ENCODE measurements at places on chromosomes 12 and 14. TPM values are rescaled to one million over a fixed set of nuclear protein-coding genes. Genes with fewer than 3 reads are reported as not detected.

The RNASE1 gene
- 47.4 TPM for total RNA-seq

The CDKL1 gene
- 2.4 TPM for total RNA-seq

The OAS1 gene
- 18.8 TPM for total RNA-seq

The OTOGL gene
- not detected for total RNA-seq

The LMNTD1 gene
- total RNA-seq: not detected

The SLC17A8 gene
- not detected for total RNA-seq

The RAPGEF3 gene
- 5.7 TPM for total RNA-seq

The GALNT16 gene
- total RNA-seq: 16.3 TPM

The PLEKHD1 gene
- 0.65 TPM for total RNA-seq

The KRT85 gene
- total RNA-seq: not detected

The CATSPERB gene
- total RNA-seq: not detected

The KERA gene
- not detected for total RNA-seq

DNA sequence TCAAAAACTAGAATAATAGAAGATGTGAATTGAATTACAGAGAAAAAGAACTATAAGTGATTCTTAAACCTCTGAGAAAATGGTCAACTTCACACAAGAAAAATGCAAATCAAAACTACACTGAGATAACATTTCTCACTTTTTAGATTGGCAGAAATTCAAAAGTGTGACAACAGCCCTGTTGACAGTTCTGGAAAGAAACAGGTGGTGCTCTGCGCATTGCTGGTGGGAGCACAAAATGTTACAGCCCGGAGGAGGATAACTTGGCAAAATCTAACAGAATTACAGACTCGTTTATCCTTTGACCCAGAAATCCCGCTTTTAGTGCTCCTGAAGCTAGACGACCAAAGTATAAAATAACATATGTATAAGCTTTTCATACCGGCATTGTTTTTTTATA is 222.5 kb upstream of the CNTN1 start:
- H3K27me3 ChIP-seq: no peaks in the 10 kb centered on the region
- DNase-seq: no peak

GRCh38 chr12:41724216-41724615 is 420.5 kb downstream of the GXYLT1 start:
- H3K36me3 ChIP-seq: no peaks in the 10 kb centered on the region
- no peak overlapping the region for H3K4me3 ChIP-seq
- H3K4me1 ChIP-seq: no peaks in the 10 kb centered on the region

GRCh38 chr12:45914090-45914489 is 76.3 kb downstream of the SCAF11 start:
- no peaks in the 10 kb centered on the region for H3K27me3 ChIP-seq
- H3K36me3 ChIP-seq: no peaks in the 10 kb centered on the region
- H3K4me3 ChIP-seq: no peak overlapping the region

GRCh38 chr14:51516706-51517395 is 134.9 kb upstream of the FRMD6 start:
- no peak overlapping the region for H3K27ac ChIP-seq
- no peaks in the 10 kb centered on the region for H3K27me3 ChIP-seq
- H3K4me1 ChIP-seq: peaks cover 10% of the 10 kb centered on the region
- no peak overlapping the region for H3K4me3 ChIP-seq
- no peak for DNase-seq
- no peaks in the 10 kb centered on the region for H3K36me3 ChIP-seq

DNA sequence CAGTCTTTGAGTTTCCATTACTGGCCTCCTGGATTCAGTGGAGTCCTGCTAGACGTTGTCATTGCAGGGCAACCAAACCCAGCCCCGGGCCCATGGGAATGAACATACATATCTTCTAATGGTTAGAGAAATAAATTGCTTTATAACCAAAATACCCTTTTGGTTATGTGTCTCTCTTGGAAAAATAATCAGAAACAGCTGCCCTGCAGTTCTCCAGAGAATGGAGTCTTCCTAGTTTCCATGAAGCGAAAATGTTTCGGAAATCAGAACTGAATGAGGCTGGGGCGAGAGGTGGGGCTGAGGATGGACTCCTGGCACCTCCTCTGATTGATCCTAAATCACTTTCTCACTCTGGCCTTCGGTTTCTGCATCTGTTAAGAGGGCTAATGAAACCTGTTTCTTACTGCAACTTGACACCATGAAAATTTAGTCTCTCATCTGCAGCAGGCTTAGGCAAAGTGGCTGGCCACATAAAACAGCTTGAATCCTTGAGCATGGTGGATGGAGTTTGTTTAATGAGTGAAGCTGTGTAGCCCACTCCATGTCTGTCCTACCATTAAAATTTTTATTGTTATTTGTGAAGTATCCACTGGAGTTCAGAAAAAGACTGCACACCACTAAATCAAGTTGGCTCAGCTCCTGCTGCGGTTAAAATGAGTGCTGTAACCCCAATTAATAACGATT is 198.9 kb downstream of the CACNA1C start:
- H3K36me3 ChIP-seq: no peaks in the 10 kb centered on the region
- DNase-seq: no peak
- H3K4me1 ChIP-seq: no peaks in the 10 kb centered on the region
- peaks cover 82% of the 10 kb centered on the region for H3K27me3 ChIP-seq
- H3K4me3 ChIP-seq: no peak overlapping the region
- H3K27ac ChIP-seq: no peak overlapping the region

GRCh38 chr12:43336962-43337555 is 214.9 kb downstream of the ADAMTS20 start:
- H3K27ac ChIP-seq: no peak overlapping the region
- no peak overlapping the region for H3K4me3 ChIP-seq
- H3K36me3 ChIP-seq: no peaks in the 10 kb centered on the region
- DNase-seq: no peak

GRCh38 chr12:12486661-12487240 is 75.9 kb downstream of the DUSP16 start:
- no peaks in the 10 kb centered on the region for H3K36me3 ChIP-seq
- H3K4me1 ChIP-seq: no peaks in the 10 kb centered on the region
- no peaks in the 10 kb centered on the region for H3K27me3 ChIP-seq
- no peak overlapping the region for H3K27ac ChIP-seq
- DNase-seq: no peak
- no peak overlapping the region for H3K4me3 ChIP-seq

GRCh38 chr12:88433997-88434703 is 146.1 kb downstream of the KITLG start:
- no peak overlapping the region for H3K4me3 ChIP-seq
- H3K36me3 ChIP-seq: no peaks in the 10 kb centered on the region
- no peak for DNase-seq
- H3K27me3 ChIP-seq: no peaks in the 10 kb centered on the region

GRCh38 chr14:96247031-96247430 is 9.0 kb upstream of the BDKRB1 start:
- no peaks in the 10 kb centered on the region for H3K36me3 ChIP-seq
- no peak overlapping the region for H3K4me3 ChIP-seq
- peaks cover 13% of the 10 kb centered on the region for H3K4me1 ChIP-seq
- no peak overlapping the region for H3K27ac ChIP-seq
- no peak for DNase-seq

DNA sequence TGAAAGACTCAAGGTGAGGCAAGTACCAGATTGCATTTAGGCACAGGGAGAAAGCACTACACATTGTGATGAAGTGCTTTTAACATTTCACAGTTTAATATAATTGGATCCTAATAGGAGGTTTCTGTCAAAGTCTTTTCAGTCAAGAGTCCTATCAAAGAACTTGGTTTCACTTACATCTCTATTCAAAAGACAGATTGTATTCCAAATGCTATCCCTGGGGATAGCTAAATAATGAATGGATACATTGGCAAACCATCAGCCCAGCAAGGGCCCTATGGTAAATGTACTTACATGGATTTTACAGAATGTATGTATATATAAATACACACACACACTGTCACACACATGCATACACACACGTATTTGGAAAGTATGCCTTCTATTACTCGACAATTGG is 655.5 kb upstream of the FLRT2 start:
- H3K27ac ChIP-seq: no peak overlapping the region
- no peaks in the 10 kb centered on the region for H3K4me1 ChIP-seq
- DNase-seq: no peak
- H3K36me3 ChIP-seq: no peaks in the 10 kb centered on the region
- no peak overlapping the region for H3K4me3 ChIP-seq

DNA sequence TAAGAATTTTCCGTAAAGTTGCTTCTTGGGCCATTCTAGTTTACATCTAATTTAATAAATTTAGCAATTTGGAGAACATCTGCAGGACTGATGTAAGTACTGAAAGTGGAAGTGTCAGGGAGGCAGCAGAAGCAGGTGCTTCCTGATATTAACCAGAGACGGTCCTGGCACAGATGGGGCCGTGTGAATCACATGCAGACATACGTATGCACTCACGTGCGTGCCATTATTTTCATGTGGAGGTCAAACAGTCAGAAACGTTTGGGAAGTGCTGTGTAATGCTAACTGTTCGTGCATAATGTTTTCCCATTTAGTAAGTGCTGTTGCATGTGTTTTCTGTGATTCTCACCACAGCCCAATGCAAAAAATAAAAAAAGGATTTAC is 87.8 kb upstream of the DYNC1H1 start:
- H3K27ac ChIP-seq: no peak overlapping the region
- DNase-seq: no peak
- H3K4me3 ChIP-seq: no peak overlapping the region
- no peaks in the 10 kb centered on the region for H3K27me3 ChIP-seq
- no peaks in the 10 kb centered on the region for H3K4me1 ChIP-seq

- H3K27ac ChIP-seq: no peak overlapping the region
- peaks cover 31% of the 10 kb centered on the region for H3K4me1 ChIP-seq
- H3K36me3 ChIP-seq: no peaks in the 10 kb centered on the region
- no peak overlapping the region for H3K4me3 ChIP-seq
- no peaks in the 10 kb centered on the region for H3K27me3 ChIP-seq
Measured at GRCh38 chr14:23664207-23664885, 28.2 kb downstream of the DHRS2 start.

GRCh38 chr14:100416921-100417860 is 94.1 kb downstream of the SLC25A47 start:
- H3K4me3 ChIP-seq: no peak overlapping the region
- peak; percentile 70 for DNase-seq
- H3K27me3 ChIP-seq: no peaks in the 10 kb centered on the region
- no peak overlapping the region for H3K27ac ChIP-seq

DNA sequence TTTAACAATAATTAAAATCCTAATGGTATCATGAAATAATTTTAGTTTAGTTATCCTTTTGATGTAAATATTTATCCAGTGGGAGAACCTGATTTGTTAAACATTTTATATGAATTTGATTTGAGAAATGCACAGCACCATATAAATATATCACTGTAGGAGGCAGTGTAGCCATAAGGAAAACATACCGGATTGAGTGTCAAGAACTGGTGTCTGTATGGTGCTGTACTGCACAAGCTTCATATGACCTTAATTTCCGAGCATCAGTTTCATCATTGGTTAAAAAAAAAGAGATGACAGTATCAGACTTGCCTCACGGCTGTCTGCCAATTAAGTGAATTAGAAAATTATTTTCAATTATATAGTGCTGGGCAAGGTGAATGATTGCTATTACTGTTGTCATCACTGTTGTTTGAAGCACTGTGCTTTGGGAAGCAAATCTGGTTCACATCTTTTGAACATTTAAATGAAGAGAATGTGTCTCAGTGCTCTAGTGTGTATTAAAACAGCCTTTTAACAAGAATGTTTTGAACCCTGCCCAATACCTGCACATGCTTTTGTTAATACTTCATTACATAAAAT is 72.1 kb downstream of the TMTC2 start:
- no peaks in the 10 kb centered on the region for H3K4me1 ChIP-seq
- no peaks in the 10 kb centered on the region for H3K27me3 ChIP-seq
- no peaks in the 10 kb centered on the region for H3K36me3 ChIP-seq
- DNase-seq: no peak
- H3K27ac ChIP-seq: no peak overlapping the region

- no peak overlapping the region for H3K27ac ChIP-seq
- DNase-seq: no peak
- no peak overlapping the region for H3K4me3 ChIP-seq
- no peaks in the 10 kb centered on the region for H3K4me1 ChIP-seq
Measured at GRCh38 chr12:2212971-2213869, 160.4 kb downstream of the CACNA1C start.

DNA sequence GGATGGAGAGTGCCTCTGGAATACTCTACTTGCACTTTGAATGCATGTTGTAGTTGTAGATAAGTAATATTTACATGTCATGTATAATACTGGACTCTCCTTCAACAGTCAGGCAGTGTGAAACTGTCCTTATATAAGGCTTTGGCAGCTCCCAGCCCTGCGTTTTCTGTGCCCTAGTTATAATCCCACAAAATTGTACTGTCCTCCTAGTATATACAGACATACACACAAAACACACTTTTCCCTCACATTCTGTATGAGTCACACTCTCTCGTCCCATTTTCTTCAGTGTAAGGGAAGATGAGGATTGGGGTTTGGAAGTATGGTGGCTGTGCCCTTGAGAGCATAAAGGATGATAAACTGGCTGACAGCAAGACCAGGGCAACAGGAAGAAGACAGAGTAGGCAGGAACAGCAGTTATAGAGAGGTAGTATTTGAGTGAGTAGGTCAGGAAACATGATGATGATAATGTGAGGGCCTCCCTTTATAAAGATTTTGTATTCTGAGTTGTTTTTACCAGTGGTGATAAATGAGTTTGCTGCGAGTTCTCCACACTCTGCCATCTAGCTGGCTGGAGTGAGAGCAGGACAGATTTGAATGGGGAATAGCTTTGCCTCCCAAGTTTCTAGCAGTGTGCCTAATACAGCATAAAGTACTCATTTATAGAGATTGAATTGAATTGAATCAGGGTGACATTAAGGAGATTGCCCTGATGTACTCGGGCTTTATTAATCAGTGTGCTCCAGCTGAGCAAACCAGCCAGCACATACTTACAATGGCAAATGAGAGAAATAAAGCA is 5.0 kb downstream of the CREBL2 start:
- no peaks in the 10 kb centered on the region for H3K36me3 ChIP-seq
- no peak for DNase-seq
- H3K27me3 ChIP-seq: no peaks in the 10 kb centered on the region

- peaks cover 7% of the 10 kb centered on the region for H3K4me1 ChIP-seq
- no peak for DNase-seq
- H3K27ac ChIP-seq: no peak overlapping the region
- H3K4me3 ChIP-seq: no peak overlapping the region
Measured at GRCh38 chr12:57815177-57816000, 3.1 kb downstream of the AVIL start.
